ENCODE measurements at places on chromosomes 1 and 21. TPM values are rescaled to one million over a fixed set of nuclear protein-coding genes. Genes with fewer than 3 reads are reported as not detected.

The LENEP gene
- 0.56 TPM for total RNA-seq

The MIXL1 gene
- total RNA-seq = not detected

The CD247 gene
- total RNA-seq = 0.88 TPM

The MAD2L2 gene
- total RNA-seq = 49.5 TPM

The TEX38 gene
- not detected for total RNA-seq

The LCE1B gene
- not detected for total RNA-seq

The AGT gene
- 0.04 TPM for total RNA-seq

The RHOU gene
- 0.79 TPM for total RNA-seq

The KCNQ4 gene
- 0.04 TPM for total RNA-seq

The NLRP3 gene
- not detected for total RNA-seq

The PTPRU gene
- 2.8 TPM for total RNA-seq

The CD1B gene
- not detected for total RNA-seq

The PLEKHN1 gene
- 0.46 TPM for total RNA-seq

The MSH4 gene
- 0.13 TPM for total RNA-seq

The CFAP126 gene
- total RNA-seq = not detected

The CCDC27 gene
- total RNA-seq = not detected

The PGLYRP4 gene
- total RNA-seq = not detected

The PROX1 gene
- total RNA-seq = 0.49 TPM

The SUCO gene
- total RNA-seq = 21.8 TPM

The OR2T11 gene
- not detected for total RNA-seq

The ST6GALNAC3 gene
- 34.6 TPM for total RNA-seq

The FHAD1 gene
- total RNA-seq = 0.20 TPM

The TRIM67 gene
- total RNA-seq = not detected

The HMGN1 gene
- total RNA-seq = 273 TPM

The LRRC39 gene
- 0.20 TPM for total RNA-seq

The FMO5 gene
- 0.73 TPM for total RNA-seq

The APCS gene
- total RNA-seq = not detected

The KLHDC9 gene
- 0.60 TPM for total RNA-seq

The LRRC38 gene
- not detected for total RNA-seq

The BSND gene
- total RNA-seq = not detected

The WNT3A gene
- not detected for total RNA-seq

The RGSL1 gene
- total RNA-seq = not detected

The PIK3CD gene
- 5.4 TPM for total RNA-seq

The BARHL2 gene
- total RNA-seq = not detected

The GREM2 gene
- not detected for total RNA-seq

The ZNF683 gene
- not detected for total RNA-seq

The HIPK1 gene
- 34.8 TPM for total RNA-seq

The FGR gene
- total RNA-seq = 0.07 TPM

The LMOD1 gene
- 0.07 TPM for total RNA-seq

The C1QB gene
- not detected for total RNA-seq

The PLA2G4A gene
- 18.9 TPM for total RNA-seq

The C1orf210 gene
- not detected for total RNA-seq

The PDC gene
- total RNA-seq = not detected

The CYP4X1 gene
- total RNA-seq = 1.6 TPM

The HMCN1 gene
- 10.8 TPM for total RNA-seq

The RCC2 gene
- 129 TPM for total RNA-seq

The GJA9 gene
- not detected for total RNA-seq

The TTC39A gene
- 1.2 TPM for total RNA-seq

The CHODL gene
- 0.07 TPM for total RNA-seq

All from pulmonary artery endothelial cell (primary cell).